ENCODE measurements at places on chromosomes 3 and 15.

GRCh38 chr3:58521917-58522631 is 14.9 kb downstream of the ACOX2 start:
- no peak for ATAC-seq

DNA sequence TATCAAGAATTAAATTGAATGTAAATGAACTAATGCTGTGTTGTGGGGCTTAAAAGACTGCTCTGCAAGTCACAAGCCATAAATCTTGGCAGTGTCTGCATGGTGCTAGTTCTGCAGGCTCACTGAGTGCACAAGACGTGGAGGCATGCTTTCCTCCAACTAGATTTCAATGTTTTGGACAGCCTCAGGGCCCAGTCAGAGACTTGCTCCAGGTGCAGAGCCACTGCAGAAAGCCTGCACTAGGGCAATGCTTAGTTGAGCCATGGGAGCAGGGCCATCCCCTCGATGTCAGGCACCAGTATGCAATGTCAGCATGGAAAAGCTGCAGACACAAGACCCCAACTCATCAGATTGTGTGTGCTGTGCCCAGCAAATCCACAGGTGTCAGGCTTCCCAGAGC is 234.5 kb upstream of the CDIN1 start:
- peak; percentile 50 for ATAC-seq

DNA sequence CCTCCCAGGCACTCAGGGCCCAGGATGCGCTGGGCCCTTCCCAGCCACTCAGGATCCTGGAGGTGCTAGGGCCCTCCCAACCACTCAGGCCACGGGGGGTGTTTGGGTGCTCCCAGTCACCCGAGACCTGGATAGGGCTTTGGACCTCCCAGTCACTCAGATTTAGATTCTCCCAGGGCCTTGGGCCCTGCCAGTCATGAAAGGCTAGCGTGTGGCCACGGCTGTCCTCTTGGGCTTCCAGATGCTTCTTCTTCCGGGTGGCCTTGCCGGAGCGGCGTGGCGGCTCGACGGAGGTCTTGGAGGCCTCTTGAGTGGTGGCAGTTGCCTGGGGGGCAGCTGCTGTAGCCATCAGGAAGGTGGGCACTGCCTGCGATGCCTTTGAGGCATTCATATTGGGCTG is 2.8 kb downstream of the MAGEL2 start:
- no peak for ATAC-seq

- no peak for ATAC-seq
These were observed 108.8 kb upstream of the HACD2 start for GRCh38 chr3:123693584-123694190.

DNA sequence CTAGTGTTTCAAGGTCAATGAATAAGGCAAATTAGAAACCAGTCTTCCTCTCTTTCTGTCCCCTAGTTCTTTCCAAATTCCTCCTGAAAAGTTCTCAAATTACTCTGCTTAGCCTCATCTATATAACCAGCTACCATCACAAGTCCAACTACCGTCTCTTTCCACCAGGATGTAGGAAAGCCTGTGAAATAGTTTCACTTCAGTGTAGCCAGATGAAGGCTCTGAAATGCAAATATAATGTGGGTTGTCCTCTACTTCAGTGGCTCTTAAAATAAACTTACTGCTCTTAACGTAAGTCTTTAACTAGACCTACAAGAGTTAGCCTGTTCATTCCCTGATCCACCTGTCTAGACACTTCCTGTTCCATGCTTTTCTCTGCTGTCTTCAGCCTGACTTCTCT is 827.7 kb downstream of the ROBO1 start:
- no peak for ATAC-seq

DNA sequence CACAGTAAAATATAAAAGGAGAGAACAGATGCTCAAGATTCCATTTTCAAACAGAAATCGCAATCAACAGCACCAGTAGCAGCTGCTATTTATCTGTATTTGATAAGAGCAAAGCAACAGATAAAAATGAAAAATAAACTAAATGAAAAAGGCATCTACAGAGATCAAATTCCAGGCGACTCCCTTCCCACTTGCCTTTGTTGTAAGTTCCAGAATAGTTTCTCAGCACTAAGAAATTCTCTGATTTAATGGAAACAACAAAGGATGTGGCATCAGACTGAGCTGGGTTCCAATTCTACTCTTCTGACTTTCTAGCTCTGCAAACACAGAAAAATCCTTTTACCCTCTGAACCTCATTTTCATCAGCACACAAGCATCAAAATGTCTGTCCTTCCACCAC is 110.8 kb upstream of the MME start:
- ATAC-seq, result no peak

DNA sequence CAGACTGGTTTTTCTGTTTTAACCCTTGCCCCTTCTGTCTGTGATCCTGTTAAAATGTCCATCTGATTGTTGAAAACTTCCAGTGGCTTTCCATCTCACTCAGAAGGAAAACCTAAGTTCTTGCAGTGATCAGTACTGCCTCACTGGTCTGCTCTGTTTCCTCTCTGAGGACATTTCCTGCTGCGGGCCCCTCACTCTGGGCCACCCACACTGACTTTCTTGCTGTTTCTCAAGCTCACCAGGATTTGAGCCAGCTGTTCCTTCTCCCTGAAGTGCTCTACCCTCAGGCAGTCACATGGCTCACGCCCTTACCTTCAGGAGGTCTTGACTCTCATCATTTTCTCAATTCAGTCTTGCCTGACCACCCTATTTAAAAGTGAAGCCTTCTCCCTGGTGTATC is 1.8 kb downstream of the GRK7 start:
- no peak for ATAC-seq

DNA sequence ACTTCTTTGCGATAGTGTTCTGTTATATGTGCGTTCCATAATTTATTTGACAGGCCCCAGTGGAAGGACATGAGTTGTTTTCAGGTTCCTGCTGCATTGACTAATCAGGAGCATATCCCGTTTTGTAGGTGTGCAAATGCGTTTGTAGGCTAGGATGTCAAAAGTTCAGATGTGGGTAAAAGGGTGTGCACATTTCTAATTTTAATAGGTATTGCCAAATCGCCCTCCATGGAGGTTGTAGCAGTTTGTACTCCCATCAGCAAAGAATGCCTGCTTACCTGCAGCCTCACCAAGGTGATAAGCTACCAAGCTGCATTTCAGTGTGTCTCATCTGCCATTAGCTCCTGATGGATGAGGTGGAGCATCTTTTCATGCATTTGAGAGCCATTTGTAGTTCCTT is 36.3 kb downstream of the KLF13 start:
- ATAC-seq, result no peak

GRCh38 chr3:174342171-174342570 is 517.0 kb upstream of the NAALADL2 start:
- no peak for ATAC-seq

GRCh38 chr3:177426878-177427495 is 229.7 kb upstream of the TBL1XR1 start:
- ATAC-seq, result peak; percentile 95

GRCh38 chr3:152419748-152420147 is 151.0 kb downstream of the MBNL1 start:
- ATAC-seq, result no peak

GRCh38 chr15:77035584-77035983 is 35.3 kb downstream of the TSPAN3 start:
- no peak for ATAC-seq

GRCh38 chr15:39200586-39200985 is 380.3 kb upstream of the THBS1 start:
- no peak for ATAC-seq

- no peak for ATAC-seq
These were observed 55.1 kb upstream of the TRA2B start for GRCh38 chr3:185992831-185993374.

GRCh38 chr3:49806850-49807249 is 3.8 kb downstream of the INKA1 start:
- ATAC-seq, result no peak

- ATAC-seq, result no peak
These were observed 23.8 kb upstream of the CNBP start for GRCh38 chr3:129207479-129207878.

DNA sequence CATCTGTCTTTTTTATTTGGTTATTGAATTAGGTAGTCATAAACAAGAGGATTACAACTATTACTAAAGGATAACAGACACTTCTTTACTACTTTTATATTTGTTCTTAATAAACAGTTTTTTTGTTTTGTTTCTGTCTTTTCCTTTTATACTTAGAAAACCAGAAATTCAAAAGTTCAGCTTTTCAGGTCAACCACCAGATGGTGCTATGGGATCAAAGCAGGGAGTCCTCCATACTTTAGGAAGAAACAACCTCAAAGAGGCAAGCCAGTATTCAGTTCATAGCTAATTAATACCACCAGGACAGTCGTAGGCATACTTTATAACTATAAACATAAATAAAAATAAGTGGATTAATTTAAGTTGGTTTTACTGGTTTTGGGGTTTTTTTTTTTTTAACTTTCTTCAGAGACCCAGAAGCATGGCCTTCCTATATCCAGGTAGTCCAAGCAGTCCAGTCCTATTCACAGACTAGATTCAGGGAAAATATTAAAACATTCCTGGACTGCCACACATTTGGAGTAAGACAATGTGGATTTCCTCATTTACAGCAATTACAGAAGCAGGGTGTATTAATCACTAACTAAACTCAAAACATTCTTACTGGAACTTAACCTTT is 16.0 kb upstream of the EID1 start:
- ATAC-seq, result peak; percentile 62

Measured in stimulated activated memory B cell treated with anti-CD40 and anti-IgM and Interleukin-4, amounts not matched to agents 10 μg/mL and 1 μg/mL and 100 μg/mL, for 72 hours (primary cell).